Stimulated activated CD4-positive, alpha-beta T cell treated with anti-CD3 and anti-CD28 coated beads, Interleukin-1b, Interleukin-23, amount 100 ng/mL, for 1 hour (primary cell): ENCODE measurements at places on chromosomes 5 and 9.

- no peak for DNase-seq
Measured at GRCh38 chr9:133976887-133977286, 15.2 kb downstream of the VAV2 start.

GRCh38 chr5:77255617-77256016 is 45.1 kb downstream of the PDE8B start:
- DNase-seq: no peak

GRCh38 chr5:7970816-7971215 is 101.9 kb downstream of the MTRR start:
- no peak for DNase-seq

DNA sequence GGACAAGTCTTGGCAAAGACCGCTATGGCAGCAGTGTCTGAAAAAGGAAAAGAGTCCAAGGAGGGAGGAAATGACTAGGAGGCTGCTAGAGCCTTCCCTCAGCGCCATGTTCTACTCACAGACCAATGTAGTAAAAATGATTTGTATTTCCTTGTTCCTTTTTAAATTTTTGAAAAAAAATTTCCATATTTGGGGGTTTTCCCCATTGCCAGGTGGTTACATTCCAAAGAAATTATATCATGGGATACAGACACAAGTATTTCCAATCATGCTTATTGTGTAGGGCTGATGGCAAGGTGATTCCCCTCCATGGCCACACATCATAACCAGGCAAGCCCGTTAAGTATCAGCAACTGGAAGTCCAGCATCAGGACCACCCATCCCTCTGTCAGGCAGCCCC is 138.2 kb downstream of the PIP5K1B start:
- no peak for DNase-seq

DNA sequence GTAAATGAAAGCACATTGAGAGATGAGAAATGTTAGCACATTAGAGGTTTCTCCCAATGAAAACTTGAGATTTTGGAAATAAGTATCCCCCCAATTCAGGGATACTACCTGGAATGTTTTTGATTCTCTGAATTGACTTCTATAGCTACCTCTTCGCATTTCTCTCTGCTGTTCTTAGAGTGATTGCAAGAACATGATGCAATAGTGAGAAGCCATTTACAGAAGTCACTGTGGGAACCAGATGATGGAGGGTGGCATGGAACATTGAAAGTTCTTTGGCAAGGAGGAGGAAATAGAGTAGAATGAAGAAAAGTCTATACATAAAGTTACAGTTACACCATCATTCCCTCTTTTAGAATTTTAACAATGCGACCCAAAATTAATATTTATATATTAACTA is 9.2 kb downstream of the NPR3 start:
- no peak for DNase-seq
